ENCODE measurements at places on chromosomes 2 and 18.

DNA sequence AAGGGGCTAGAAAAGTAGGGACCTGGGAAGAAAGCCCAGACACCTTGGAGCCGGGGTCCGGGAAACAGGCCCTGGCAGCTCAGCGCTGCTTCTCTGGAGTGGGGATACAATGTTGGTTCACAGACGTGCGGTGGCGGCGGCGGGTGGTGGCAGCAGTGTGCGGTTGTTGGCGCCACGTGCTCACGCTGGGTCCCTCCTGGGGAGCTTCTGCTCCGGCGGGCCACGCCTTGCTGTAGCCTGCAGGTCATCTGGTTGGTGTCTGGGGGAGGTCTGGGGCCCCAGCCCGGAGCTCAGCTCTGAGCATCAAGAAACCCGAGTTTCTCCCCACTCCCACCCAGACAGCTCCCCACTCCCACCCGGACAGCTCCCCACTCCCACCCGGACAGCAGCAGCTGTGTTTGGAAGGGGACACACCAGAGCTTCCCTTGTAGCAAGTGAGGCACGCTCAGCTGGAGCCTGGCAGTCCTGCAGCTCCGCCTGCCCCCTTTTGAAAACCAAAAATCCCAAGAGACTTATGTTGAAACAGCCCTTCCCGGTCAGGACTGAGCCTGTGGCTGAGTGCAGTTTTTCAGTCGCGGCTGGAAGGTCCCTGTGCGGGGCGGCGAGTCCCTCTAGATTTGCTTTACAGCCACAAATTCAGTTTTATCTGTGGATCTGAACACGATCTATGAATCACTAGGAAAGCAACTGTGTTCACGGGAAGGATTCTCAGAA lies 46.9 kb downstream of the NFATC1 start:
- DNase-seq: no peak

GRCh38 chr2:241771286-241772062 lies 5.1 kb upstream of the GAL3ST2 start:
- DNase-seq: no peak

GRCh38 chr18:76420898-76421684 lies 74.0 kb downstream of the ZNF516 start:
- no peak for DNase-seq

DNA sequence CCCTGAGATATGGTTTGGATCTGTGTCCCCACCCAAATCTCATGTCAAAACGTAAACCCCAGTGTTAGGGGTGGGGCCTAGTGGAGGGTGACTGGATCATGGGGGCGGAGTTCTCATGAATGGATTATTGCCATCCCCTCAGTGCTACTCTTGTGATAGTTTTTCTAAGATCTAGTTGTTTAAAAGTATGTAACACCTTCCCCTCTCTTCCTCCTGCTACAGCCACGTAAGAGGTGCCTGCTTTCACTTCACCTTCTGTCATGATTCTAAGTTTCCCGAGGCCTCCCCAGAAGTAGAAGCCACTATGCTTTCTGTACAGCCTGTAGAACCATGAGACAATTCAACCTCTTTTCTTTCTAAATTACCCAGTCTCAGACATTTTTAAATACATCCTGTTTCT lies 16.9 kb downstream of the PUM2 start:
- DNase-seq: no peak

- DNase-seq: no peak
Measured at GRCh38 chr2:8259106-8259840, 422.6 kb upstream of the ID2 start.

DNA sequence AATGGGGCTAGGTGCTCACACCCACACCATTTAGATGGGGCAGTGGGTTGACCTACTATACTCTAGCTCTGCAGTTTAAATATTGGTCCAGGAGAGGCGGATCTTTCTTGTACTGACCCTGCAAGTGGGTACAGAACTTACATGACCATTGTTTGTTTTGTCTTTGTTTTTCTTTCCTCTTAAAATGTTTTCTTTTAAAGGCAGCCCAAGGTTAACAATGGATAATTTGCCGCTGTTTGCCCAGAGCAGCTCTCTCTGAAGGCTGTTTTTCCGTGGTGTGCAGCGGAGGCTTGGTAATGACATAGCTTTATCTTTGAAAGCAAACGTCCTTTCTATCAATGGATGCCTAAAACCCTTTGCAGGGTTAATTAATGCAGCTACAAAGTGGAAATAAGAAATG lies 133.3 kb upstream of the MEX3C start:
- no peak for DNase-seq

DNA sequence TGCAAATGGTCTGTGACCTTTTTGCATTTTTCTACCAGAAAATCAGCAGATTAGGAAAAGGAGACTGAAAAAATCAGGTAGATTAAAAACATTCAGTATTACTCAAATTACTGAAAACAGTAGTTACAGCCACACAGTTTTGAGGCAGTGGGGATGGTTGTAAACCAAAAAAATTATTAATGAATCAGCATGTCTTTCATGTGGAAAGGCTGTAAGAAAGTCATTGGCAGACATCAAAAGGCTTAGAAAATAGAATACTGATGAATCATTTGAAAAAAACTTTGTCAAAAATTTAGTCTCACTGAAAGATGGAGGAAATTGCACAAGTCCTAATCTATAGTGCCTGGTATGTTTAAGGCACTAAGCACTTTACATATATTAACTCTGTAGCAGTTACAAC lies 133.9 kb upstream of the GCFC2 start:
- DNase-seq: no peak

DNA sequence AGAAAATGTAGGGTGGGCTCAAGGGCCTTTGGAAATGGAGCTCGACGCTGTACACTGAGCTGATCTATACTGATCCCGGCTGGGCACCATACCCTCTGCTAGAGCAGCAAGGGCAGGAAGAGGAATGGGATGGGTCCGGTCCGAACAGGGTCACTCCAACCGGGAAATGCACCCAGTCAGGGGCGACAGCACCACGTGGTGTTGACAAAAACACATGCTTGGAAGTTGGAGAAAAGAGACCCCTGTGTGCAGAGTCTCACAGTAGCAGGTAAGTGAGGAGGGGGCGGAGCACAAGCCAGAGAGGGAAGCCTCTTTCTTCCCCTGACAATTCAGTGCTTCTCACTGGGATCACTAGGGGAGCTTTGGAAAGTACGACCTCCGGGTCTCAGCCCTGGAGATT lies 84.1 kb upstream of the ASB18 start:
- no peak for DNase-seq

- DNase-seq: no peak
Measured at GRCh38 chr18:76425146-76426131, 69.6 kb downstream of the ZNF516 start.

DNA sequence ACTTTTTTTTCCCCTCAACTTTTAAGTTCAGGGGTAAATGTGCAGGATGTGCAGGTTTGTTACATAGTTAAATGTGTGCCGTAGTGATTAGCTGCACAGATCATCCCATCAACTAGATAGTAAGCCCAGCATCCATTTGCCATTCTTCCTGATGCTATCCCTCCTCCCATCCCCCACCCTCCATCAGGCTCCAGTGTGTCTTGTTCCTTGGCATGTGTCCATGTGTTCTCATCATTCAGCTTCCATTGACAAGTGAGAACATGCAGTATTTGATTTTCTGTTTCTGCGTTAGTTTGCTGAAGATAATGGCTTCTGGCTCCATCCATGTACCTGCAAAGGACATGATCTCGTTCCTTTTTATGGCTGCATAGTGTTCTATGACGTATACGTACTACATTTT lies 47.2 kb upstream of the STON1 start:
- no peak for DNase-seq

Measured in caudate nucleus (tissue), 63 donors.